ENCODE measurements at places on chromosomes 13 and 19.

- no peak for DNase-seq
Measured at GRCh38 chr13:34419025-34419424, 523.0 kb upstream of the NBEA start.

DNA sequence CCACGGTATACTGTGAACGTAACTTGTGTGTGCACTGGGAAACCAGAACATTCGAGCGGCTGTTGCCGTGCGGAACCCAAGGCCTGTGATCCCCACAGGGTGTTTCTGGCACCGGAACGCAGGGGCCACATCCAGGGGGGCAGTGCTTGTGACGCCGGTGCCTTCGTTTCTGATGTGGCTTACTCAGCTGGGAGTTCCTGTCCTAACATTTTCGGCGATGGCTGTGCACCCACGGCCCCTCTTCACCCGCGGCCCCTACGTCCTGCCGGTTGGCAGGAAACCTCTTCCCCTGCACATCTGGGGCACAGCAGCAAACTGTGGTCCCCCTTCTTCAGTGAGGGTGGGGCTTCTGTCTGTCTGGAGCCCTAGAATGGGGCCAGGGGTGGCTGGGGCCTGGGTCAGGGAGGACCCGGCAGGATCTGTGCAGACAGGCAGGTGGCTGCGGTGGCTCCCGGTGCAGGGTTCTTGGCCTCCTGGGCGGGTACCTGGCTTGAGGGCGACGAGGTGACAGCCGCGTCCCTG lies 26.2 kb downstream of the CSNK1G2 start:
- DNase-seq = no peak

GRCh38 chr19:30132343-30133075 lies 190.5 kb downstream of the URI1 start:
- peak; percentile 80 for DNase-seq

DNA sequence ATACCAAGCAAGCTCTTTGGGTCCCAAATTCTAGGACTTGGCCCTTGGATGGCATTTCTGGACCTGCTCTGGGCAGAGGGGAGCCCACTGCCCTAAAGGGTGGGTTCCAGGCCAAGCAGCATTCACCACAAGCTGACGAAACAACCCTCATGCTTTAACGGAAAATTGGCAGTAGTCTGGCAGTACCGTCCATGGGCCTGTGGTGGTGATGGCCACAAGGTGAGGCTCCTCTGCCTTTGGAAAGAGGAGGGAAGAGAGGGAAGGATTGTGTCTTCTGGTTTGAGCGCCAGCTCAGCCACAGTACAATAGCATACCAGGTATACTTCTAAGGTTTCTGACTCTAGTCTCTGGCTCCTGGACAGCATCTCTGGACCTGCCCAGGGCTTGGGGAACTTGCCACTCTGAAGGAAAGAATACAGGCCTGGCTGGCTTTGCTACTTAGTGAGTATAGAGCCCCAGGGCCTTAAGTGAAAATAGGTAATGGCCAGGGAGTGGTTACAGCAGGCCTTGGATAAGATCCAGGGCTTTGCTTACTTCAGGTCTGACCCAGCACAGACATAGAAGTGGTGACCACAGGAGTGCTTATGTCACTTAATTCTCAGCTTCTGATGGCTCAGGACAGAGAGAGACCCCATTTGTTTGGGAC lies 595.5 kb downstream of the LMO7 start:
- DNase-seq = peak; percentile 16

GRCh38 chr19:11452620-11453310 lies 17.3 kb downstream of the PRKCSH start:
- DNase-seq = no peak

GRCh38 chr19:5093297-5093928 lies 124.5 kb downstream of the KDM4B start:
- peak; percentile 45 for DNase-seq

- no peak for DNase-seq
Measured at GRCh38 chr19:14530506-14530905, 1.1 kb downstream of the TECR start.

GRCh38 chr13:30737511-30738337 lies 2.4 kb downstream of the ALOX5AP start:
- DNase-seq = no peak

GRCh38 chr19:35703343-35703742 lies 1.0 kb upstream of the ZBTB32 start:
- no peak for DNase-seq

- no peak for DNase-seq
Measured at GRCh38 chr19:1155352-1156304, 18.4 kb downstream of the SBNO2 start.

DNA sequence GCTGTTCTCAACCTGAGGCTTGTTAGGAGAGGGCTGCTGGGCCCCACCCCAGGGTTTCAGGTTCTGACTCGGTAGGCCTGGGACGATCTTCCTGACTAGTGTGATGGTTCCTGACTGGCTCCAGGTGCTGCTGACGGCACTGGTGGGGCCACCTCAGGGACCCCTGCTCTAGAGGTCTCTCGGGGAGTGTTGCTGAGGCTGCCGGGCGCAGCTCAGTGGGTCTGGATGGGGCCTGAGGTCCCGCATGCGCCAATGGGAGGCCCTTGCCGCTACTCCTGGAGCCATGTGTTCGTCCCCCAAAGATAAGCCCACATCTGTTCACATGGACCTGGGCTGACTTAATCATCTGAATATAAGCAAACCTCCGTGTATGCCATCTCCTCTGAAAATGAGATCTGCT lies 133.0 kb downstream of the ATP11A start:
- DNase-seq = no peak

DNA sequence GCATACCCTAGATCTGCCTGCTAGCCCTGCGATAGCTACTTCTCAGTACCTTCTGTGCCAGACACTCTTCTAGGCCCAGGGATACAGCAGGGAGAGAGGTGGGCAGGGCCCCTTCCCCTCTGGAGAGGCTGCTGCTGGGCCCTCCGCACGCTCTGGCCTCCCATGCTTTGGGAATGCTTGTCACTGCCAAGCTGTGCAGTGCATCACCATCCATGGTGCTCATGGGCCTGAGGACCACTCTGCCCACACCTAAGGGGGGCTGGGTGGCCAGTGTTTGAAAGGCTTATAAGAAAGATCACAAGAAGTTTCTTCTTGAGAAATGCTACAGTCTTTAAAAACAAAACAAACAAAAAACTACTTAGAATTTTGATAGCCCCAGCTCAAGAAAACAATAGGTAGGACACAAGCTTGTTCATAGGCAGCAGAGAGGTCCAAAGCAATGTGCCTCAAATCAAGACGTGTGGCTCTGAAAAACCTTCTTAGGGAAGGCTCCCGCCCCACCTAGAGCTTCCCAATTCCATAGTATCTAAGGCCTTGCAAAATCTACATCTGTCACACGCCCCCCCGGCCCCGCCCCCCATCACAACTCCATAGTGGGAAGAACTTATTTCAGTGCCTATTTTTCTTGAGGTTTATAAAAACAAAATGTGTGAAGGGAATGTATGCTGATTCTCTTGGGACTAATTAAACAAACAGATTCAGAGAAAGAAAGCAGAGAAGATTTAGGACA lies 145.8 kb downstream of the TM9SF2 start:
- DNase-seq = no peak

DNA sequence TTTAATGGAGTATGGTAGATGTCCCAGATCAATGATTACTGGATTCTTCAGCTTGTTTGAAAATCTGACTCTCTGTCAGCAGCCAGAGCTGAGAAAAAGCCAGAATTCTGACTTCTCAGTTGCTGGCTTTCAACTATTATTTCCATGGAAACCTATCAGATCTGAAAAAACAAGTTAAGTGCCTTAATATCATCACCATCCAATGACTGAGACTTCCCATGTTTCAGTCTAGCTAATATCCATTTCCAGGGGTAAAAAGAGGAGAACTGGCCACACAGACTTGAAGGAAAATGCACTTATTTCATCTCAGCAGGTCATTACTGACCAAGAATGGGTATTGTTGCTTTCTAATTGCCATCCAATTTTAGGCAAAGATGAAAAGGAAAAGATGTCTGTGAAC lies 75.2 kb downstream of the TNFSF11 start:
- no peak for DNase-seq

DNA sequence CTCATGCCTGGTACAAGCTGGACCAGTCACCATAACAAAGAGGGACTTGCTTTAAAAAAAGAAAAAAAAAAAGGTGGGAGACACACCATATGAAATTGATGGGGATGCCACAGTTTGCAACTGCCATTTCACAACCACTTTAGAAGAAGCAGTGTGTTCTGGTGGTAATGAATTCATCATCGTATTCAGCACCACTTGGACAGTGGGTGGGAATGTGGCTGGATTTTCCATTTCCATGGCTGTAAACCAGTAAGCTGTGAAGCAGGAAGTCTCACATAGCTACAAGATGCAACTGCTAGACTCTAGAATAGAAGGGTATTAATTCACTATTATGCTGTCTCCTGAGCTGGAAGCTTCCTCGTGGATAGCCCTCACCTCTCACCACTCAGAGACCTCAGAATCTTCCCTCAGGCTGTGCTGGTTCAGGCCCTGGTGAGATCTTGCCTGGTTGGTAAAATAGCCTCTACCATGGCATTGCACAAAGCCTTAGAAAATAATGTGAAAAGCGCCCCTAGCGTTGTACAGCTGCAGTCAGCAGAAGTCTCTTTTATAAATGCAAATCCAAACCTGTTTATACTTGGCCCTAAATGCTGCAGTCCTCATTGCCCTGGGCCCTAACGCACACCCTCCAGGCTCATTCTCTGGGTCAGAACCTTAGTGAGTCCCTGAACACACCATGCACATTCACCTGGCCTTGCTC lies 150.7 kb downstream of the KCTD15 start:
- DNase-seq = no peak

GRCh38 chr19:18450931-18451836 lies 13.3 kb upstream of the ISYNA1 start:
- peak; percentile 92 for DNase-seq

DNA sequence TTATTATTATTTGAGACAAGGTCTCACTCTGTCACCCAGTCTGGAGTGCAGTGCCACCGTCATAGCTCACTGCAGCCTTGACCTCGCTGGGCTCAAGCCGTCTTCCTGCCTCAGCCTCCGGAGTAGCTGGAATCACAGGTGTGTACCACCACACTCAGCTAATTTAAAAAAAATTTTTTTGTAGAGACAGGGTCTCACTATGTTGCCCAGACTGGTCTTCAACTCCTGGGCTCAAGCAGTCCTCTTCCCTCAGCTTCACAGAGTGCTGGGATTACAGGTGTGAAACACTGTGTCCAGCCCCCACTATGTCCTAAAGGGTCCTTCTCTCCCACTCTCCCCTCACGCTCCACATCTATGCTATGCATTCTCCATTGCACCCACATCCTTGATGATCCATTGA lies 9.1 kb upstream of the TLE2 start:
- no peak for DNase-seq

- peak; percentile 4 for DNase-seq
Measured at GRCh38 chr13:108595436-108596274, 33.8 kb upstream of the MYO16 start.

- peak; percentile 70 for DNase-seq
Measured at GRCh38 chr13:111216166-111216960, 101.3 kb downstream of the ARHGEF7 start.

DNA sequence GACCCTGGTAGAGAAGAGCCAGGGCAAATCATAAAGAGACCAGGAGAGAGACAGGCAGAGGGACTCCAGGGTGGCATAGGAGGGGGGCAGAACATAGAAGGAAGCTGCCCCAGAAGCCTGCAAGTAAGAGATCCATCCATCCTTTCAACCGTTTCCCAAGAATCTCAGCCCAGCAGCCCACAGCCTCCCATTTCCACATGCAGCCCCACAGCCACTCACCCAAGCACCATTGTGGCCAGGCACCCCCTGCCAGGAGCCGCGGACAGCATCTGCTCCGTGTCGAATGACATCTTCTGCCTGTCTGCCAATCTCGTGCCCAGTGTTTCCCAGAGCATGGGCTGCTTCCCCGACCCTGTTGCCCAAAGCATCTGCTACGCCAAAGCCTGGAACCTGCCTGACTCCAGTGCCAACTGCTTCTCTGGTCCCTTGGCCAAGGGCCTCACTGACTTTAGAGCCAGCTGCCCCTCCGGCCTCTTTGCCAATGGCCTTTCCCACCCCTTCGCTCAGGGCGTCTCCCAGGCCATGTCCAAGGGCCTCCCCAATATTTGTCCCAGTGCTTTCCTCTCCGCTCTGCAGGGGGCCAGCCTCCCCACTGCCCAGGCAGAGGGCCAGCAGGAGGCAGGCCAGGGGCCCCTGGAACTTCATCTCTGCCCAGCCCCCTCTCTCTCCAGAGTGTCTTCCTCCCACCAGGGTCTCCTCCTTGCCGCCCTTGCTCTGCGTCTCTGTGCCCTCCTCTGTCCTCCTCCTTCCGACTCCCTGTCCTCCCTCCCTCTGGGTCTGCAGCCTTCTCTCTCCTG lies 420 bp downstream of the DMKN start:
- no peak for DNase-seq

DNA sequence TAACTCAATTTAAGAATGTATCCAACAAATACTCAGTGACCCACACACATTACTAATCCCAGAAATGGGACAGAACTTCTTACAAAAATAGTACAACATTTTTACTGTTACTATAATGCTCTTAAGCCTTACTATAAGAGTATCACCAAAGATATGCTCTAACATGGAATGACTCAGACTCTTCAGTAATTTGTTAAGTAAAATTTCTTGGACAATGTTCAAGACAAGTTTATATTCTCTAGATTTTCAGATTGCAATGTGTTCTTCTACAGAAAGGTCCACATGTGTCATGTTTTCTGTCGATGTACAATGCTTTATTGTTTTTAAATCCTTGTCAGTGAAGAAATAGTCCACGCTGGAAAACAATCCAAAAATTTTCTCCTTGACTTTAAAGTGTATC lies 66.3 kb upstream of the RFXAP start:
- no peak for DNase-seq

- no peak for DNase-seq
Measured at GRCh38 chr13:32264407-32264806, 50.8 kb downstream of the ZAR1L start.

- DNase-seq = no peak
Measured at GRCh38 chr19:47854459-47854858, 4.6 kb upstream of the TPRX2 start.

DNA sequence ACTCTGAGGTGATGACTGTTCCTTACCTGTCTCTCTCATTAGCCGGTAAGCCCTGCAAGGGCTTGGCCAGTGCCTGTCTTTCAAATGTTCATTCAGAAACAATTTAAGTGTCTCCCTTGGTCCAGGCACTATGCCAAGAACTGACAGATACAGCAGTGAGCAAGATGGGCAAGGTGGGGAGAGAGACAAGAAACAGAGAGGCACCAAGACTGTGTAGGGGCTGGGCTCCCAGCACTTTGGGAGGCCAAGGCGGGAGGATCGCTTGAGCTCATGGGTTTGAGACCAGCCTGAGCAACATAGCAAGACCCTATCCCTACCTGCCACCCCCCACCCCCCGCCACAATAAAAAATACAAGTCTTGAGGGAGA lies 1.3 kb upstream of the CCNE1 start:
- DNase-seq = no peak

- peak; percentile 72 for DNase-seq
Measured at GRCh38 chr13:74135326-74136083, 1.3 kb upstream of the KLF12 start.

GRCh38 chr19:10316229-10317044 lies 622 bp upstream of the FDX2 start:
- DNase-seq = no peak
